ENCODE measurements at places on chromosomes 7 and 10. TPM values are rescaled to one million over a fixed set of nuclear protein-coding genes. Genes with fewer than 3 reads are reported as not detected.

DNA sequence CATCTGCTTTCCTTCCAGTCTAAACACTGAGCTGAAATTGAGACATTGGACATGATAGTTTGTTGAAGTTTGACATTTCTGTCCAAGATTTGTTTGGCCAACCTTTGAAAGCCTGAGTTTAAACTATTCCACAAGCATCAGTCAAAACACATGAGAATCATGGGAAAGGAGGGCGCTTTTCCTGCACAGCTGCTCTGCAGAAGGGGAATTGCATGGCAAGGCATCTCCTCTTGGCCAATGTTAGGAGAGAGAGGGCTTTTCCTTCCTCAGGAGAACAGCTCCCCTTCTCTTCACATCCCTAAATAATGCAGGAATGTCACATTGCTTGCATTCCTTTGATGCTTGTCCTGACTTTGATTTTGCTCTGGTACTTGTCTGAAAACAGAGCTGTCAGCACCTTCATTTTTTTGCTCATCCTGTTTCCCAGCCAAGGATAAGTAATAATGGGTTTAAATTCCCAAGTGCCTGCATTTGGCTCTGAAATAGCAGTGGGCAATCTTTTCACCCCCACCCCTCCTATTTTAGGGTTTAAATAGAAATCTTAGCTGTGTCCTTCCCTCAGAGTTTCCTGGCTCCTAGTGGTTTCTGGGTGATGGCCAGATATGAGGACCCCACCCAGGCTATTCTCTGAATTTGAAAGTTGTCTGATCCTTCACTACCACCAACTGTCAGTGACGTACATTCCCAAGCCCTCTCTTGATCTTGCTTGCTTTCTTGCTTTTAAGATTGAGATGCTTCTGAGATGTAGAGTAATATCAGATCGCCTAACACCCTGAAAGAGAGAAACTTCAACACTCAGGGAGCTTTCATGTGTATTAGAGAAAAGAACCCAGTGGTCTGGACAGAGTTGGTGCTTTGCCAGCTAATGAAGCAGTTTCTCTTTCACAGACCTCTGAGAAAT, 75.2 kb upstream of the NPVF start:
- DNase-seq, result no peak
- no peak overlapping the region for H3K4me3 ChIP-seq
- no peak overlapping the region for H3K27ac ChIP-seq
- peaks cover 7% of the 10 kb centered on the region for H3K27me3 ChIP-seq

DNA sequence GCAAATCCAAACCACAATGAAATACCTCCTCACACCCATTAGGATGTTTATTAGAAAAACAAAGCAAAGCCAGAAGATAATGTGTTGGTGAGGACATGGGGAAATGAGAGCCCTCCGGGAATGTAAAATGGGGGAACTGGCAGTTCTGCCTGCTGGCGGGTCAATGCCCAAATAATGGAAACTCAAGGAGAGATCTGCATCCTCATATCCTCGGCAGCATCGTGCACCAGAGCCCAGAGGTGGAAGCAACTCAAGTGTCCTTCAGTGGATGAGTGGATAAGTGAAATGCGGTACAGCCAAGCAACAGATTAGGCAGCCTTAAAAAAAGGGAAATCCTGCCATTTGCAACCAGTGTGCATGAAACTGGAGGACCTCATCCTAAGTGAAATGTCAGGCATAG, 325.2 kb downstream of the WDR37 start:
- H3K36me3 ChIP-seq, result no peaks in the 10 kb centered on the region
- no peak overlapping the region for H3K27ac ChIP-seq
- DNase-seq, result no peak
- no peaks in the 10 kb centered on the region for H3K4me1 ChIP-seq
- no peak overlapping the region for H3K4me3 ChIP-seq

GRCh38 chr10:102246261-102246660, 929 bp downstream of the GBF1 start:
- DNase-seq, result no peak
- H3K4me3 ChIP-seq, result peak overlapping the region; percentile 92
- peaks cover 37% of the 10 kb centered on the region for H3K4me1 ChIP-seq
- H3K27ac ChIP-seq, result peak overlapping the region; percentile 2
- peaks cover 9% of the 10 kb centered on the region for H3K27me3 ChIP-seq

- peak overlapping the region; percentile 99 for H3K27ac ChIP-seq
- H3K27me3 ChIP-seq, result no peaks in the 10 kb centered on the region
- peaks cover 52% of the 10 kb centered on the region for H3K36me3 ChIP-seq
- peaks cover 97% of the 10 kb centered on the region for H3K4me1 ChIP-seq
Measured at GRCh38 chr10:119500123-119500795, 42.3 kb downstream of the RGS10 start.

- no peaks in the 10 kb centered on the region for H3K36me3 ChIP-seq
- H3K4me3 ChIP-seq, result no peak overlapping the region
- H3K4me1 ChIP-seq, result no peaks in the 10 kb centered on the region
Measured at GRCh38 chr7:154874409-154875113, 128.4 kb downstream of the PAXIP1 start.

The TMEM236 gene
- total RNA-seq, result not detected

GRCh38 chr7:112537822-112538387, 57.1 kb downstream of the LSMEM1 start:
- DNase-seq, result no peak
- H3K4me3 ChIP-seq, result no peak overlapping the region
- H3K27ac ChIP-seq, result no peak overlapping the region
- no peaks in the 10 kb centered on the region for H3K4me1 ChIP-seq
